ENCODE measurements at places on chromosomes 1 and 21.
A peak's percentile ranks its signal among the peaks of the same experiment; 100 is the strongest.

GRCh38 chr1:2397007-2397679 is 5.5 kb downstream of the RER1 start:
- peak; percentile 54 for DNase-seq

DNA sequence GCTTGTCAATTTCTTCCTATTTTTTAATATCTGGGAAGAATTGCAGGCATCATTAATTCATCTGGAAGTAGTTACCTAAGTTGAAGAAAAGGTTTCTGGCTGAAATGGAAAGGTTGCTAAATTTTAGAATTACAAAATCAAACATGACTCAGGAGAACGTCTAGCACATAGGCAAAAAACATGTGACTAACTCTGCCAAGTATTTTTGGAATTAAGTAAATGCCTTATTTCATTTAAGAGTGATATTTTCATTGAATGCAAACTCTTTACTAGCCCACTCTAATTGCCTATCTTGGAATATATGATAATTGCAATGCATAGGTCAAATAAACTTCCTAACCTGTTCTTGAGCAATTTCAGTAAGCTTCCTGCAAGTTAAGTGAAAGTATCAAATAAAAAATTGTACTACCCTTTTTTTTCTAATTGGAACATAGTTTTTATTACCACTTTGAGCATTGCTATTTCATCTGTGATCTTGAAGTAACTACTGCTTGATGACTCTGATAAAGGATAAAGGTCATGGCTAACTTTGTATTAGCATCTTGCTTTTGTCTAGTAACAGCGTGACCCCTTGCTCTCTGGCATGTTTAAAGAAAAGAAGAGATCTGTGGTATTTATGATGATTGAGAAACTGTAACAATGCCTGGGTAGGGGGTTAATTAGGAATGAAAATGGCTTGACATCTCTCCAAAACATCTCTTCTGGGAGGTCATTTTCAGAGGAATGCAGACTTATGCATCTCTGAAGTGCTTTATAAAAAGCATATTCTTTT is 208.3 kb upstream of the NCAM2 start:
- no peak for DNase-seq

GRCh38 chr1:206538086-206538770 is 30.9 kb downstream of the RASSF5 start:
- DNase-seq = no peak

- no peak for DNase-seq
These were observed 1204.6 kb upstream of the TMPRSS15 start for GRCh38 chr21:19608101-19608621.

GRCh38 chr1:186330758-186331157 is 44.3 kb downstream of the TPR start:
- no peak for DNase-seq

GRCh38 chr1:15008783-15009729 is 144.5 kb upstream of the TMEM51 start:
- DNase-seq = no peak

DNA sequence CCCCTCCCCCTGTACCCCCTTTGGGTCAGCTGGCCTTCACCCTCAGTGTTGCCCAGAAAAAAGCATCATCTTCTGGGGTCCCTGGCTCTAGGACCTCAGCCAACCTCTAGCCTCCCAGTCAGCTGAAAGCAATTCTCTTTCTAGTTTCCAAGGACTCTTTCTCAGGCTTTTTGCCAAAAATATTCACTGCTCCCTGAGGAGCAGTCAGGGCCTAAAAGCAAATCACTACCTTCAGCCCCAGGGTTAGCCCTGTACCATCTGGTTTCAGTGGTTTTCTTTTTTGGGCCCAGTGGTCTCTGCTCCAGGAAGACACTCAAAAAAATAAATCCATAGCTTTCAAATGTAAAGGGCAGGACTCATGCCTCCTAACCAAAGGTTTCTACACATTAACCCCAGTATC is 3.1 kb upstream of the LMOD1 start:
- no peak for DNase-seq

DNA sequence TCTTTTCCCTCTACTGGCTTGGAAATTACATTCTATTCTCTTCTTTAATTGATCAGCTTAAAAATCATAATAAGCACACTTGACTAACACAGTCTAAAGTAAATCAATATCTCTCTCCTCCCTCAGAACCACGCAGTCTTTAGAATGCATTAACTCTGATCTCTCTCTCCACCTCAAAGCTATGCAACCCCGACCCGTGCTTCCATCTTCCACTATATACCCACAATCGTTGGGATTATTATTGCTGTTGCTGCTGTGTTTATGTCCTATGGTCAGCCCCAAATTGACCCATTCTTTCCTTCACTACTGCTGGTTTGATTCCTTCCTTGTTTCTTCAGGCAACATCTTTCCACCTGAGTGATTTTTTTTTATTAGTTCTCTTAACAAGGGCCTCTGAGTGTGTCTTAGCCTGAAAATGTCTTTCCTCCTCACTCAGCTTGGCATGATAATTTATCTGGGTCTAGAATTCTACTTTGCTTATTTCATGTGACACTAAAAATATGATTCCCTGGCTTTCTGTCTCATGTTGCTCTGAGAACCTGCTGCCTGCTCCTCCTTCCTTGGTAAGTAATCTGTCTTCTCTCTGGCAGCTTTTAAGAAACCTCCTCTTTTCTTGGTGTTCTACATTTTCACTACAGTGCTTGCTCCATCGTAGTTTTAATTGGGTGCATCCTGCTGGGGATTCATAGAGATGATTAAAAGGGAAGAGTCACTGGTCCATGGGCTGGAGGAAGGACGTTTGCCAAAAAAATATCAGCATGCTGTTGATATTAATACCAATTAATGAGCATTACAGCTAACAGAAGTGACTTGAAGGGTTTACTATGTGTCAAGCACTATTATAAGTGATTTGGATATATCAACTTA is 472.2 kb downstream of the MATN1 start:
- DNase-seq = no peak

DNA sequence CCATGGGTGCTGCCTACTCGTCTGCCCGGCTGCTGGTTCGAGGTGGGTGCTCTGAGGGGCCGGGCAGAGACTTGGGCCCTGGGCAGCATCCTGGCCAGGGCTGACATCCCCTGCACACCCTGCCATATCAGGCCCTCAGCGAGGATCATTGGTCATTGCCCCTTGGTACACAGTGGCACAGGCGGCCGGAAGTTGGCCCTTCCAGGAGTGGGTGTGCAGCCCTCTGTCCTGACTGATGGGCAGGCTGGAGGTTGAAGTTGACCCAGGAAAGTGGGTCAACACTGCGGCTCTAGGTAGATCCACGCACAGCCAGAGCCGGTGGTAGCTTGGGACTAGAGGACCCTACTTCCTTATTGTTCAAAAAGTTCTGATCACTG is 72.9 kb downstream of the TRIM11 start:
- no peak for DNase-seq

DNA sequence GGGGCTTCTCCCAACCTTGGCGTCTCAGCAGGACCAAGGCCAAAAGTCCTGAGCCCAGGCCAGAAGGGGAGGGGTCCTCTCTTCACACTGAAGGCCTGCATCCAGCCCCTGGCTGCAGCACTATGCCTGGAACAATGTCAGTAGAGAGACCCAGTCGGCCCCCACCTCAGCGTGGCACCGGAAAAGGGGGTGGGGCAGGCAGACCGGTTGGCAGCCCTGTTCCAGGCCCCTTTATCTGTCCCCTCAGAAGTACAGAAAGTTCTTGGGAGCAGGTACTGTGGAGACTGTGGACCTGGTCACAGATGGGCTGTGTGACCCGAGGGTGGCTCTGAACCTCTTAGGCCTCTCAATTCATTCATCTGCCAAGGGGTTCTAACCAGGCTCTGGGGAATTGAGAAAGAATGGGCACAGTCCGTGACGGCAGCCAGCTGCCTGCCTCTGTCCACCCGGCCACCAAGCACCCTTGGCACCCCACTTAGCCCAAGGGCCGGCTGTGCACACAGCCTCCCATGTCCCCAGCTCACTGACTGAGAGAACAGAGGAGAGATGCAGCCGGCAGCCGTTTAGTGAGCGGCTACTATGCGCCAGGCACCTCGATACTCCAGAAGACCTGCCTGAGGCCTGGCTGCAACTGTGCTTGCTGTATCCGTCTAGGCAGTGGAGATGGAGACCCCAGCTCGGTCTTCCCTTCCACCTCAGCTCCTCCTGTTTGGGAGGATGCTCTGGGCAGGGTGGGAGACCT is 23.9 kb downstream of the RUNX3 start:
- DNase-seq = no peak

GRCh38 chr1:52970149-52970548 is 43.1 kb downstream of the SCP2 start:
- DNase-seq = no peak

DNA sequence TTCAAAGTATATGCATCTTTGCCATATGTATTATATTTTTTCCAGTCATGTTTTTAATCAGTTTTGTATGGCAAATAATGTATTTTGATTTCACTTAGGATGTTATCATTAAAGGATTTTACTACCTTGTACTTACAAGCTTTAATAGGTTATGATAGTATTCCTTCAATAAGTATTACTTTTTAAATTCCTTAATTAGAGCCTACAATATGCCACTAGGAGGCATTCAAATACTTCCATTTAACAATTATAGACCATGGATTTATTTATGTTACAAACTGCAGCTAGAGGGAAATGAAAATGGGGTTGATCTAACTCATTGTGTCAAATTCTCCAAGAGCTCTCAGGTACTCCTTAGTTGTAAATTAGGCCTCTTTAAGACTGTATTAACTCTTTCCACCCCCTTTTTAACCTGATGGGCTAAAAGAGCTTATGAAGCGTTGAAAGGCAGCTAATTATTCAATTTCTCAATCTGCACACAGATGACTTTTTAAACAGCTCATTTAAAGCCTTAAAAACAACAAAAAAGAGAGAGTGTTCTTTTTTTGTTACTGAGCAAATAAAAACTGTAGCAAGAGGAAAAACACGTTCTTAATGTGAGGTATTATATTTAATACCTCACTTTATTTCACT is 156.2 kb downstream of the DENND1B start:
- no peak for DNase-seq

DNA sequence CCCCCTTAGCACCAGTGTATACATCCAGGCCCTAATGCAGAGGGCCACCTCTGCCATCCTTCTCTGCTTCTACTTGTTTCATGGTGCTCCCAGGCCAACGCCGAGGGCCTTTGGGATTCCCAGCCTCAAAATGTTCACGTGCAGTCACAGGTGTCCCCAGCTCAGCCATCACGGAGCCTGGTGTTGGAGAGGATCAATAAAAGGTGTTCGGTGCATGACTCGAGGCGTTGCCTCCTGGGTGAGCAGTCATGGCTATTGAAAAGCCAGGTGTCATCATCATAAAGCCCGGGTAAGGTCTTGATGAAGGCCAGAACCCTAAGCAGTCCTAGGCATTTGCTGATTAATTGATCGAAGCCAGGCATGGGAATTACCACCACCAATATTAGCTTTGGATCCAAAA is 76.1 kb downstream of the ABCA4 start:
- DNase-seq = no peak

DNA sequence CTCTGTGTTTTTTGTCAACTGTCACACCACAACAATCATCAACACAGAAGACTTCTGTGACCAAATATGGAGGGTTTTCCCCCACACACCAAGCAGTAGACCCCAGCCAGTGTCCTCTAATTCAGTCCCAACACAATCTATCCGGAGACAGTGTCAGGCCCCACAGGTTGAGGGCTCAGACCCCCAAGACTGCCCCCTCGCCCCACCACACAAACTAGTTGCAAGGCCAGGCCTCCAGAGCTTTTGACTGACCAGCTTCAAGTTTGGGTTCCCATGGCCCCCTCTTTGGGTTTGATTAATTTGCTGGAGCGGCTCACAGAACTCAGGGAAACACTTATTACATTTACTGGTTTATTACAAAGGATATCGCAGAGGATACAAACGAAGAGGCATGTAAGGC is 37.2 kb downstream of the NEK2 start:
- DNase-seq = no peak

GRCh38 chr1:24987875-24988557 is 57.9 kb upstream of the RUNX3 start:
- DNase-seq = no peak

DNA sequence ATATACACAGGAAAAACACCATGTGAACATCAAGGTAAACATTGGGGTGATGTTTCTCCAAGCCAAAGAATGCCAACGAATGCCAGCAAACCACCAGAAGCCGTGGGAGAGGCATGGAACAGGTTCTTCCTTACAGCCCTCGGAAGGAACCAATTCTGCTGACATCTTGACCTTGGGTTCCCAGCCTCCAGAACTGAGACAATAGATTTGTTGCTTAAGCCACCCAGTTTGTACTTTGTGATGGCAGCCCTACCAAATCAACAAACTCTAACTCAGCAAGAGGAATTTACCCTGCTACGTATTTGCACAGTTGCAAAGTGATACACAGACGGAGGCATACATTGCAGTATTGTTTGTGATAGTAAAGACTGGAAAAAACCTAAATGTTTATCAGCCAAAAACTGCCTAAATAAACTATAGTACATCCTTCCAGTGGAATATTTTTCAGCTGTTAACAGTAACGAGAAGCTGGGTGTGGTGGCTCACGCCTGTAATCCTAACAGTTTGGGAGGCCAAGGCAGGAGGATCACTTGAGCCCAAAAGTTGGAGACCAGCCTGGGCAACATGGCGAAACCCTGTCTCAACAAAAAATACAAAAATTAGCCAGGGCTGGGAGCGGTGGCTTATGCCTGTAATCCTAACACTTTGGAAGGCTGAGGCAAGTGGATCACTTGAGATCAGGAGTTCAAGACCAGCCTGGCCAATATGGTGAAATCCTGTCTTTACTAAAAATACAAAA is 12.5 kb upstream of the ZC3H12A start:
- peak; percentile 63 for DNase-seq

DNA sequence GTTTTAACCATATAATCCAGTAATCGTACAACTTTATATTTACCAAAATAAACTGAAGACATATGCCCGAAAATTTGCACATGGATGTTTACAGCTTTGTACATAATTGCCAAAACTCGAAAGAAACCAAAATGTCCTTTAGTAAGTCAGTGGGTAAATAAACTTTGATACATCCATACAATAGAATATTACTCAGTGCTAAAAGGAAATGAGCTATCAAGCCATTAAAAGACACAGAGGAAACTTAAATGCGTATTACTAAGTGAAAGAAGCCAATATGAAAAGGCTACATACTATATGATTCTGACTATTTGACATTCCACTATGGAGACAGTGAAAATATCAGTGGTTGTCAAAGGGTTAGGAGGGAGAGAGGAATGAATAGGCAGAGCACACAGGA is 23.4 kb downstream of the GNG12 start:
- no peak for DNase-seq

DNA sequence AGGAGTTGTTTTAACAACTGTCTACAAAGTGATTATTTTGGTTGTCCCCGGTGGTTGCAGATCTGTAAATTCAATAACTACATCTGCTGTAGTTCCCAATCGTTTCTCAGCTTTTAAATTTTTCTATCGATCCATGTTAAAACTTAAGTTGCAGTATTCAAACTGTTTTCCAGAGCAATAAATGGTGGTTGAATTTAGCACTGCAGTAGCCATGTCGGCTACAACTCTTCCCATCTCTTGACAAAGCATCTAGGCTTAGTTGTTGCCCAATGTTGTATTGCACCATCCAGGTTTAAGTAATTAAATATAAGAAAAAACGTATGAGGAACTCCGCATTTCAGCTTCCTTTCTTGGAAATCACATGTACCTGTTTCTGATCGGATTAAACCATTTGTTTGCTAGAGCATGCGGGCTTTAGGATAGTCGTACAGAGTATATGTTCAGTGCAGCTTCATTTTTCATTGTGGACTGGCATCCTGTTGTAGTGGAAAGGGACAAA is 996 bp downstream of the CNIH4 start:
- DNase-seq = no peak
